ENCODE measurements at places on chromosomes 6 and 20.

DNA sequence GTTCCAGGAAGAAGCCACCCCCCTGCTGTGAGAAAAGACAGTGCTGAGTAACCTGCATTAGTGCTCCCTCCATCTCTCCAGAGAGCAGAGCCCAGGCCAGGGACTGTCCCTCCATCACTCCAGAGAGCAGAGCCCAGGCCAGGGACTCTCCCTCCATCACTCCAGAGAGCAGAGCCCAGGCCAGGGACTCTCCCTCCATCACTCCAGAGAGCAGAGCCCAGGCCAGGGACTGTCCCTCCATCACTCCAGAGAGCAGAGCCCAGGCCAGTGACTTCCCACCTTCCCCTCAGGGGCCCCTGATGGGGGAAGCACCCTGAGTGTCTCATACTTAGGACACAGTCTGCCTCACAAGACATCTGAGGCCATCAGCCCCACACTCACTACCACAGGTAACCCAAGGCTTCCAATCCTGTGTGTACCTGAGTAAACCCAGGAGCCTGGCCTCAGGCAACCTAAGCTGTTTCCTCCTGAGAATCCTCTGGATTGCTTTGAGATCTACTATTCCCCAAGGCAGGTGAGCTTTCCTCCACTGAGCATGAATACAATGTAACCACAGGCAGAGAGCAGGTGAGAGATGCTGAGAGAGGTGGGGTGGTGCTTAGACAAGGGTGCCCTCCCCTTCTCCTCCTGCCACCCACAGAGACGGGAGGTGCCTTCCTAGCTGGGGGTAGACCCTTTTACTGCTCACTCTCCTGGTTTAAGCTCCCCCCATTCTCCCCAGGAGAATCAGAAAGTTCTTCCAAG is 4.9 kb downstream of the TBXT start:
- no peak overlapping the region for H3K27ac ChIP-seq
- H3K27me3 ChIP-seq = no peaks in the 10 kb centered on the region
- H3K4me1 ChIP-seq = no peaks in the 10 kb centered on the region
- H3K36me3 ChIP-seq = no peaks in the 10 kb centered on the region
- no peak for DNase-seq

GRCh38 chr20:6909608-6910007 is 142.1 kb downstream of the BMP2 start:
- H3K27ac ChIP-seq = no peak overlapping the region
- H3K27me3 ChIP-seq = no peaks in the 10 kb centered on the region
- H3K36me3 ChIP-seq = no peaks in the 10 kb centered on the region

GRCh38 chr6:106094964-106095335 is 8.8 kb downstream of the PRDM1 start:
- no peak overlapping the region for H3K27ac ChIP-seq
- H3K4me1 ChIP-seq = no peaks in the 10 kb centered on the region
- H3K4me3 ChIP-seq = no peak overlapping the region
- peaks cover 4% of the 10 kb centered on the region for H3K27me3 ChIP-seq
- DNase-seq = no peak

DNA sequence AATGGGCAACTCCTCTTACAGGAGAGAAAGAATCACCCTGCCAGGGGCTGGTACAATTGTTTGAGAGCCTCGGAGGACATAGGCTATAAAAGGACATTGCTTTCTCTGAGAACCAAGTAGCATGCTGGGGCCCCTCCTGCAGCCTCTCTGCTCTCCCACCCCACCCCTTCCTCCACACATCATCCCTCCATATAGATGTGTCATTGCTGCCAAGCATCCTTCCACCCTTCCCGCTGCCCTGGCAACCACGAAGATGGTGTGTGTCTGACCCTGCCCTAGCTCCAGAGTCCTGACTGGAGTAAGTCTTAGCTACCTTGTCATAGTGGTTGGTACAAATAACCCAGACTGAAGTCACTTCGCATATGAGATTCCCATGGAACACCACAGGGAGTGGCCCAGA is 129.7 kb downstream of the SNX5 start:
- peaks cover 58% of the 10 kb centered on the region for H3K4me1 ChIP-seq
- H3K4me3 ChIP-seq = no peak overlapping the region
- no peaks in the 10 kb centered on the region for H3K27me3 ChIP-seq
